HT-29 (cell line): ENCODE measurements at places on chromosomes 1 and 21.

- DNase-seq, result peak; percentile 49
Measured at GRCh38 chr1:168834225-168834872, 105.3 kb upstream of the DPT start.

GRCh38 chr1:154326546-154327465 lies 1.5 kb downstream of the ATP8B2 start:
- DNase-seq, result peak; percentile 28

GRCh38 chr1:117017648-117018047 lies 16.1 kb downstream of the CD101 start:
- DNase-seq, result no peak

DNA sequence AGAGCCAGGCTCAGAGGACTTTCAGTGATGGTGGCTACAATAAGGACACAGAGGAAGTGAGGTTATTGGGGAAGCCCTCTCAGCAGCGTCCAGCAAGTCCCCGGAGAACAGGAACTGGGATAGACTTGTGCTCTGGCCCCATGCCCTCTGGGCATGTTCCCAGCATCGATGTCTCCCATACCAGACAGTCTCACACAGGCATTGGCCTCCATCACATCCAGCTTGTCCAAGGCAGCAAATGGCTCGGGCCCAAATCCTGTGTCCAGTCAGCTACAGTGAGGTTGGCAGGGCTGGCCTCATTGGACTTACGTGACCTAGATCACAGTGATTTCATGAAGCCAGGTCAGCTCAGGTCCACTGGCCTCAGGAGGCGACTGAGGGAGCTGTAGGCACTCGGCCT lies 19.6 kb upstream of the TMEM54 start:
- DNase-seq, result no peak

DNA sequence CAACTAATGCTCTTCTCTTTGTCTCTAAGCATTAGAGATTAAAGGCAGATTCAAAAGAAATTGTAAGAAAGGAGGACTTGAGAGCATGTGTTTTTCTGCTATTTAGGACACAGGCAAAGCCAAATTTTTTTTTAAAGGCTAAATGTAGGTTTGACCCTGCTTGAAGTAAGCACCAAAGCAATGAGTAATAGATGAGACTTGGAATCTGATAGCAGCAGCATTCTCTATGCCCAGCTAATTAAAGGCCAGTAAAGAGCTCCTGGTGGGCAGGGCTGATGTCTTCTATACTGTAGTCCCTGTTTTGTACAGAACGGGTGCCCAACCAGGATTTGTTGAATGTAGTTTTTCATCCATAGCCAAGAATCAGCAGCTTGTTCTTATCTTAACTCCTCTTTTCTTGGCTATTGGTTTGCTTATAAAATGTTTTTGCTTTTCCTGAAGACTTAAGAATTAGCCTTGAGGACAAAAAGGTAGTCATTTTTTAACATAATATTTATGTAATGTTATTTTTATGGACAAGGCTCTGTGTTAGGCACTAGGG lies 179.6 kb downstream of the LMO4 start:
- DNase-seq, result no peak

DNA sequence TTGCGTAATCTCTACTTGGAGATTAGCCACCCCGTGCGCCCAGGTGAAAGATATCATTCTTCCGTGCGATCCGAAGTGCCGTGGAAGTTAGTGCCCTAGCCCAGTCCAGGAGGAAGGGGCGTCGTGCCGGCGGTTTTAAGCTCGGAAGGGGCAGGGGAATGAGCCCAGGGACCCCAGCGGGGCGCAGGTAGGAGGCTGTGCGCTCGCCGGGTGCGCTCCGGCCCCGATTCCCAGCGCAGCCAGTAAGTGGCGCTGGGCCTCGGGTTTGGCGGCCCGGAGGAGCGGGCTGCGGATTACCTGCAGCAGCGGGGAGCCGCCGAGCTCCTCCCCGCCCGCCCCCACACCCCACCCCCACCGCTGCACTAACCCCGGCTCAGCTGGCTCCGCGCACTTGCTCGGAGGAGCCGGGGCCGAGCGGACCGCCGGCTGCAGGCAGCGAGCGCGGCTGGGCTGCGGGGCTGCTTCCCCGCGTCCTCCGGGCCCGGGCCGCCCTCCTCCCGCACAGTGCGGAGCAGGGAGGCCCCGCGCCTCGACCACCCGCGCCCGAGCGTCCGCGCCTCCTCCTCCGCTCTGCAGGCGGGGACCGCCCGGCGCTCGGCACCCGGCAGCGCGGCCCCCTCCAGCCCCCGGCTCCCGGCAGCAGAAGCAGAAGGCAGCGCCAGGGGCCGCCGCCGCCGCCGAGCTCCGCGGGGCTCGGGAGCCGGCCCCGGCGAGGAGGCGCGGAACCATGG lies at the start of gene RYR2:
Gene RYR2 (plus strand): TSS at position 390 of the 731 bp plus-strand sequence. CDS start 338 bp downstream, at position 728.
- no peak for DNase-seq

GRCh38 chr1:12109901-12110300 lies 46.8 kb downstream of the TNFRSF8 start:
- no peak for DNase-seq

DNA sequence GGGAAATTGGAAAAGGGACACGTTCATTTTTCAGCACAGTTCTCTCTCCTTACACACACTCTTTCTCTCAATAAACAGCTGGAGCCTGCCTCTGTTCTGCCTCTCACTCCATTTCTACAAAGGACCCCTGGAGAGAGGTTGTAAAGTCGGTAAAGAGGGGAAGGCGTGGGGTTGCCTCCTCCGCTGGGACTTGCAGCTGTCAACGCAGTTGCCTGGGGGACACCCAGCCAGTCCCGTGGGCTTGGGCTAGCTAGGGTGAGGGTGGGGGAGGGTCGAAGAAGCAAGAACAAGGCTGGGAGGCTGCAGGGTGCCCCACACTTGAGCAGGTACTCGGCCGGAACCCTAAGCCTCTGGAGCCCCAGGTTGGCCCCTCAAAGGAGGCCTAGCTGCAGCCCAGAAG lies 27.6 kb downstream of the C1orf216 start:
- no peak for DNase-seq

- DNase-seq, result no peak
Measured at GRCh38 chr1:184823080-184823479, 68.4 kb upstream of the EDEM3 start.

- DNase-seq, result peak; percentile 86
Measured at GRCh38 chr1:206005234-206005633, 2.0 kb upstream of the RAB7B start.

- no peak for DNase-seq
Measured at GRCh38 chr21:16337266-16337665, 607.5 kb downstream of the USP25 start.

- DNase-seq, result no peak
Measured at GRCh38 chr1:184701816-184702215, 52.8 kb downstream of the EDEM3 start.

DNA sequence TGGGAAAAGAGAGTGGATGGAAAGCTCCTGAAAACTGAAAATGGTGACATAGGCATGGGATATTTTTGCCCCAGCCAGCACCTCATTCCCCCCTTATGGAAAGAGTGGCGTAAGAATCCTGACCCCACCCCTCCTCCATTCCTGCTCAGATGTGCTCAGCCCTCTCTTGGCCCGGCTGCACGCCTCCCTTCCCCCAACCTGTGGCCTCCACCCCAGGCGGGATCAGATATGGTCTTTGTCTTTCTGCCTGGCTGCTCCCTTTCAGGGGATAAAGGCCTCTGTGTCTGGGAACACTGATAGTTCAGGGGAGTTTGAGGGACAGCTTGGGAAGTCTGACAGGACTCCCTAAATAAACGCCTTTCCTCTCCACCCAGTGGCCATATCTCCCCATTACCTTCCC lies 49.8 kb downstream of the KIRREL1 start:
- no peak for DNase-seq

DNA sequence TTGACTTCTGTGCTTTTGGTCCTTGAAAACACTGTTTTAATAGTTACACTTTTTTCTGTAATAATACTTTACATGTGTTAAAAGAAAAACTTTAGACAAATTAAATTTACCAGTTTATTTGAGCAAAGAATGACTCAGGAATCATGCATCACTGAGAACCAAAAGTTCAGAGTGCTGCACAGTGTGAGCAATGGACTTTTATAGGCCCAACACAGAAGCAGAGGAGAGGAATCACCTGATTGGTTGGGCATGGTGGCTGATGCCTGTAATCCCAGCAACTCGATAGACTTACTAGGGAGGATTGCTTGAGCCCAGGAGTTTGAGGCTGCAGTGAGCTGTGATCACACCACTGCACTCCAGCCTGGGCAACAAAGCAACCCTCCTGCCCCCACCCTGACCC lies 29.3 kb downstream of the ZNF648 start:
- no peak for DNase-seq

DNA sequence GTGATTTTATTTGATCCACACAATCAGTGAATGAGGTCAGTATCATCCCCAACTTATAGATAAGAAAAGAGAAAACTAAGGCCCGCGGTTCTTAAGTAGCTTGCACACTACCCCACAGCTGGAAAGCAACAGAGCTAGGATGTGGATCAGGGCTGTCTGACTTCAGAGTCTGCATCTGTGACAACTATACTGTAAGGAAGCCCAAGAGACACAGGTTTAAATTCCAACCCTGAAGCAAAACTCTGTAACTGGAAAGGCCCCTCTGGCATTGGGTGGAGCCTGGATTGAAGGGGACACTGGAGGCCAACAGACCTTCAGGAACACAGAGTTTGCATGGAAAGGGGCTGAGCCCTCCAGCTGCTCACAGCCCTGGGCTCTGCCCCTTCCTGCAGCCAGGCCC lies 40.2 kb downstream of the LGR6 start:
- no peak for DNase-seq

- DNase-seq, result no peak
Measured at GRCh38 chr1:208683141-208683540, 439.0 kb upstream of the PLXNA2 start.

- no peak for DNase-seq
Measured at GRCh38 chr1:15465674-15466073, 9.1 kb downstream of the CELA2A start.

DNA sequence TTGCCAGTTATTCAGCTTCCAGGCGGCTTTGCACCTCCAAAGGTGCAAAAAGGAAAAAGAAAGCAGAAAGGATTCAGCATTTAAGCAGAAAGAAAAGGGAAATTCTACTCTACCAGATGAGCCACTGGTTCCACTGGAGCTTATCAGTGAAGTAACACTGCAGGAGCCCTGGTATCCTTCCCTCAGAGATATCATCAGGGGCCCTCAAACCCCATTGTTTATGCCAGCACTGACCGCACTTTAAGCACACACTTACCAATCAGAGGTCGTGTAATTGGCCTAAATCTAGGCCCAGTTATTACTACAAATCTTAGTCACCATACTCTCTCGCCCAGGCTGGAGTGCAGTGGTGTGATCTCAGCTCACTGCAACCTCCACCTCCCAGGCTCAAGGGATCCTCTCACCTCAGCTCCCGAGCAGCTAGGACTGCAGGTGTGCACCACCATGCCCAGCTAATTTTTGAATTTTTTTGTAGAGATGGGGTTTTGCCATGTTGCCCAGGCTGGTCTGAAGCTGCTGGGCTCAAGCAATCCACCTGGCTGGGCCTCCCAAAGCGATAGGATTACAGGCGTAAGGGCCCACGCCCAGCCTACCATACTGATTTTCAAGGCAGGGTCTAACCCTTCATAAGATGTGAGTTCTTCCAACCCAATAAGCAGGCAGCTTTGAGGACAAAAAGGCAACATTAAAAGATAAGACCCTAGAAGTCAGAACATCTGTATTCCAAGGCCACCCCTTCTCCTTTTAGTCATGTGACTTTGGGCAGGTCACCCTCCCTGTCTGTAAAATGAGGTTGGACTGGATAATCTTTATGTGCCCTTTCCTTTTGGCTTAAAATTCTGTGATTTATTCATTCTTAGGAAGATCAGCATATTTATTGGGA lies 125.3 kb downstream of the SYT2 start:
- DNase-seq, result no peak

- DNase-seq, result no peak
Measured at GRCh38 chr1:241424480-241424971, 67.5 kb upstream of the RGS7 start.

DNA sequence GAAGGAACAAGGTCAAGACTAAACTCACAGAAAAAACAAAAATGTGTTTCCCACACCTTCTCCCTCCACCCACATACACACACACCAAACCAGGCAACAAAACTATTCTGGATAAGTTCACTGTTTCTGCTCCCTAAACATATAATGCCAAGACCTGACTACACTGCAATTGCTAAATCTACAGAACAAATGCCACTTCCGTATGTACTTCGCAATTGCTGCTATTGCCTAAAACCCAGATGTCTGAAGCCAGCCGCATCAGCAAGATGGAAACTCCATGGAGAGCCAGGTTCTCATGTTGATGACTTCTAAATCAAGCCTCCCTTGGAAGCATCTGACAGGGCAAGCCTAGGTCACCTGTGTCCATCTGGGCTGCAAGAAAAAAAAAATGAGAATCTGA lies 8.3 kb upstream of the AIM2 start:
- DNase-seq, result no peak

GRCh38 chr1:24465638-24466037 lies 37.0 kb upstream of the RCAN3 start:
- DNase-seq, result no peak

- no peak for DNase-seq
Measured at GRCh38 chr1:150076066-150076465, 8.5 kb downstream of the VPS45 start.

DNA sequence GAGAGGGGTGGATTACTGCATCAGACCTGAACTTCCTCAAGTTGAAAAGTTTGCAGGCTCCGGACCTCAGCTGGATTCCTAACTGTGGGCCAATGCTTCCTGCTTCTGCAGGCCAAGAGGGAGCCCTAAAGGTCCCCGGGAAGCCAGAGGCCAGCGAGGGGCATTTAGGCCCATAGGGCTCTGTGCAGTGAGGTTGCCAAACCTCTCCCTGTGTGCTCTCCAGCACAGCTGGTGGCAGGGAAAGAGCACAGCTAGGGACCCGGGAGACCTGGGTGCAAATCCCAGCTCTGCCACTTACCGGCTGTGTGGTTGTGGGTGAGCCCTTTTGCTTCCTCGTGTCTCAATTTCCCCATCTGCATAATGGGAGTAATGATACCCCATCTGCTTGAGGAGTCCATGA lies 100.5 kb downstream of the PAX7 start:
- no peak for DNase-seq

- no peak for DNase-seq
Measured at GRCh38 chr1:3745590-3746381, 6.5 kb upstream of the CCDC27 start.

GRCh38 chr1:201791779-201792173 lies 37.2 kb upstream of the IPO9 start:
- no peak for DNase-seq

DNA sequence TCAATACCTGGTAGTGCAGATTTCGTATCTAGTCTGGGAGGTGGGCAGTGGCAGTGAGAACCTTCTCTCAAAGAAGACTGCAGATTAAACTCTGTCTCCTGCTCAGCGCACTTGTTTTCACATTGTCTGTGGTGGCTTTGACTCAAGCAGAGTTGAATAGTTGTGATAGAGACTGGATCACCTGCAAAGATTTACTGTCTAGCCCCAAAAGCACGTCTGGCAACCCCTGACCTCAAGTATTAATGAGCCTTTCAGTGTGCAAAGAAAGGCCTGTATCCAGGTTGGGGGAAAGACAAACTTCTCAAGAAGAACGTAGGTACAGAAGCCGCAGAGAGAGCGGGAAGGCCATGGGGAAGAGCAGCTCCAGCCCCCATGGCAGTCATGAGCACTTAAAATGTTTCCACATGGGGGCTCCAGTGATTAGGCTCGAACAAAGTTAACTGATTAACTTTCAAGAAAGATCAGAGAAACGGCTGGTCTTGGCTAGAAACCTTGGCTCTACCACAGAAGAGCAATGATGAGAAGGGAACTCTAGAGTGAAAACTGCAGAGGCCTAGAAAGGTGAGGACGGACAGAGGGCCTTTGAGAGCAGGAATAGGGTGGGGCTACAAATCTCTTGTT lies 15.2 kb downstream of the HENMT1 start:
- DNase-seq, result no peak

- no peak for DNase-seq
Measured at GRCh38 chr1:245156736-245157505, 2.1 kb downstream of the KIF26B start.

- peak; percentile 3 for DNase-seq
Measured at GRCh38 chr1:159509440-159510228, 26.2 kb downstream of the OR10J5 start.
